DMS79 treated with DMSO at 0.1 percent for 48 hours (cell line): ENCODE measurements at places on chromosomes 3 and 15.

- DNase-seq, result no peak
These were observed 180.3 kb downstream of the ABHD5 start for GRCh38 chr3:43870844-43871626.

- no peak for DNase-seq
These were observed 200.5 kb downstream of the ITPR1 start for GRCh38 chr3:4693620-4694019.

DNA sequence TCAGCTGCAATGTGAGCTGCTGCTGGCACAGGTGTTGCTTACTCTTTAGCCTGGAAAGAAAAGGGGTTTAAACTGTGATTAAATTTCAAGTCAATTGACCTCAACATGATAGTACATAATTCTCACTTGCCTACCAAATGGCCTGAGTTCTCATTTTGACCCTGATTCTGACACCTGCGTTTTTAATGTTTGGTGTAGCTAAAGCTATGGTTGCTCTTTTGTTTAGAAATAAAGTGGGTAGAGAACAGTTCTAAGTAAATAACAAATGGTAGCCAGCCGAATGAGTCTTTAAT lies 100.8 kb upstream of the SOX2 start:
- no peak for DNase-seq

DNA sequence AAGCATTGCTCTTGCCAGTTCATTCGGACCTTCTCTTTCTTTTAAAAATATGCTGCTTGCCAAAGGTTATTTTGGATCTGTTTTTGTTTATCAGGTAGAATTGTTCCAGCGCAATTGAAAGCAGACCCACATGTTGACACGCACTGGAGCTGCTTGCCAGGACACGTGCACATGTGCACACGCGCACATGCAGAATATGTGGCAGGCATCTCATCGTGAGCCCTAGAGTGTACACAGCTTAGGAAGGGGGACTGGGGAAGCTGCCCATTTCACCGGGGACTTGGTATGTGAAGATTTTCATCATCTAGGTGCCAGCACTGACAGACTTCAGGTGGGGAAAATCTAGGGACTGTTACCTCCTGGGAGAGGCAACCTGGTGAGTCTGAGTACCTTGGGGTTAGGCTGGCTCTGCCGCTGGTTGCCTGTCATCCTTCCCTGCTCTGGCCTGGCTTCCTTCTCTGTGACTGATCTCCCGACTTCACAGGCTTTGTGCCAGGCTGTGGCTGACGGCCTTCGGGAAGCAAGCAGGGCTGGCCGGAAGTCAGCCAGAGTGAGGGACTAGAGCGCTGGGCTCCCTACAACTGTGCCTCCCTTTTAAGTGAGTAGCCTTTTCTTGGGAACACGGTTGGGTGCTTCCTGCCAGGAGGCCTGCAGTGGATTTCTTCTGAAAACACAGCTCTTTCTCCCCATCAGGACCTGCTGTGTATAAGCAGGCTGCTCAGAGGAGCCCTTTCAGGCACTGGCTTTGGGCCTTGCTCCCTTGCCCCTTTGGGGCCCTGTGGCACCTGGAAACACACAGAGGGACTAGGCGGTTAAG lies 129.3 kb downstream of the EEFSEC start:
- no peak for DNase-seq

GRCh38 chr3:194750491-194750828 lies 64.8 kb downstream of the FAM43A start:
- no peak for DNase-seq

DNA sequence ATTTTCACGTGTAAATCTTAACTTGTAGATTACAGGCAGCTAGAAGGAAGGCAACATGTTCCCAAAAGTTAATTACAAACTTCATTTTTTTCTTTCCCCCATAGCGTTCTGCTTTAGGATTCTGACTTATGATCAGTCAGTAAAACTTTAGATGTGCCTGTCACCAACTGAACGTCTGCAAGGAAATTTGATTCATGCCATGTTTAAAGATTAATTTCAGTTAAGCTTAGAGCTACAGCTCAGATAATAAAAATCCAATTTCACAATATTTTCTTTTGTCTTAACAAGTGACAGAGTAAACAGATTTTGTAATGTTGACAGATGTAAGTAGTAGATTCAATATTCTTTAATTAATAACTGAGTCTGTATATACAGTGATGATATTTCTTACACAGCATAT lies 253.1 kb downstream of the NFKBIZ start:
- DNase-seq, result no peak

GRCh38 chr15:76155731-76156130 lies 95.9 kb downstream of the TMEM266 start:
- no peak for DNase-seq

DNA sequence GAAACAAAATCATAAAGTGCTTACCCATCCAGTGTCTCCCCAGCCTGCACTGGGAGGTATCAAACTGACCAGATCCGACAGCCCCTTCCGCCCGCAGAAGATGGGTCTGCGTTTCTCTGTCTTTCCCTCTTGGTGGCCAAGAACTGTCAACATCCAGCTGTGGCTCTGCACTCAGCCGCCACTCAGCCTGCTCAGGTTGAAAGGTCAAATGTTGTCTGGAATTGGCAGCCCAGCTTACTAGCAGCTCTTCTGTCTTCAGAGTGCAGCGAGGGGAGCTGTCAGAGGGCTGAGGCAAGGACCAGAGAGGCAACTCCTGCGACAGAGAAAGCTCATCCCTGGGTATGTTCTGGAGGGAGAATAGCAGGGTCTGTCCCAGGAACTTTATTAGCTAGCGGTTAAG lies 45.4 kb downstream of the GOLGA6L2 start:
- DNase-seq, result no peak

DNA sequence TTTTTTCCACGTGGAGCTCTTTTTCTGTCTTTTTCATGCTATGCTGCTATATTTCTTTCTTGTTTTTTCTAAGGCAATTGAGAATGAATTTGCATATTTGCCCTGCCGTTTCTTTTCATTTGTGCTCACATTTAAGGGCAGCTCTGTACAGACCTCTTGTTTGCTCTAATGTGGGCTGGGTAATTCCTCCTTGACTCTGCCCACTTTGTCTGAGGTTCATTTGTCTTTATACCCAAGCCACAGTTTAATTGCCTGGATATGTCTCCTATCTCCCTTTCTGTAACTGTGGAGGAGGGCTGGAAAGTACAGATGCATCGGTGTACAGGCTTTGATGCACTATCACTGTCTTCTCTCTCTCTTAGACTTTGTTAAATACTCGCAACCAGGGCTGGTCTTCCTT lies 195.9 kb downstream of the EPHB1 start:
- no peak for DNase-seq

GRCh38 chr3:197381371-197381770 lies 83.0 kb upstream of the DLG1 start:
- DNase-seq, result peak; percentile 56

DNA sequence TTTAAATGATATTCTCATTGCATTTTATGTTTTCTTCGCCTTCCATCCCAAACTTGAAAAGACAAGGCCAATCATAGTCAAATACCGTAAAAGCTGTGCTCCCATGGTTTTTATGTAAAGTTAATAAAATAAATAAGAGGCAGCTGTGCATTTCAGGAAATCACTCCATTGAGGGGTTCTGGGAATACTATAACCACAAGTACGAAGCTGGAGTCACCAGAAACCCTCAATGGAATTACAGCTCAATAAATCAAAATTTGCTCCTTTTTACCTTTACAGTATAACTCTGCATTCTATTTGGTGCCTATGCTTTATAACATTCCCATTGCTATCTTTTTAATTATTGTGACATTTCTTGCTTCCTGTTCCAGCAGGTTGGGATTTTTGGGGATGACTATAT lies 77.2 kb downstream of the C3orf38 start:
- no peak for DNase-seq

DNA sequence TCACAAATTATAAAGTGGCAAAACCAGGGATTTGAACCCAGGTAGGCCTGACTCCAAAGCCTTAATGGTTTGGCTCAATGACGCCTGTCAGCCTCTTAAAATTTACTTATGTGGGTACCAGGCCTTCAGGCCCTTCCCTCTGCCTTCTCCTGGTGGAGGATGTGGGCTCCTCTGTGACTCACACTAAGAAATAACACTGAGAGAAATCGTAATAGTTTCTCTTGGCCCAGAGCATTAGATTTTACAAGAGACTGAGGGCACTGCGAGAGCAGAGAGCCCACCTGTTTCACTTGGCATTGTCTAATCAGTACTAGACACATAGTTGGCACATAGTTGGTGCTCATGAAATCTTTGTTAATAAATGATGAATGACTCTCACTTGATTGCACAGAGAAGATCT lies 505.2 kb downstream of the SHQ1 start:
- no peak for DNase-seq

GRCh38 chr3:71025516-71025915 lies 558.0 kb downstream of the FOXP1 start:
- DNase-seq, result no peak

GRCh38 chr15:82646250-82647044 lies 716 bp downstream of the CPEB1 start:
- DNase-seq, result peak; percentile 44

- DNase-seq, result no peak
These were observed 40.2 kb downstream of the SLMAP start for GRCh38 chr3:57796261-57796660.

- no peak for DNase-seq
These were observed 12.4 kb downstream of the LAMP3 start for GRCh38 chr3:183149915-183150750.

DNA sequence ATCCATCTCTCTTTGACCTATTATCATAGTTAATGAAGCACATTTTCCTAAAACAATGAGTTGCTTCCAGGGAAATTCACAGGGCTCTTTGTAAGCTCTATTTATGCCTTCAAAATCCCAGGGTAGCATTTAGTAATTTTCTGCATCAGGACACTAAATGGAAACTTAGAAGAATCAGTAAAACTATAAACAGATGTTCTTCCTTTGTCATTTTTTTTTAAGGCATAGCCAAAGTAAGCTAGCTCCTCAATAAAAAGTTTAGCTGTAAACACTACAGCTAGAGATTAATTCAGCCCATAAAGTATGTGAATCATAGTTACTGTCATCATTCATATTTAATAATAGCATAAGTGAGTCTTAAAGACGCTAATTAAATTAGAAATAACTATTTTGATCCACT lies 79.3 kb downstream of the RPL22L1 start:
- no peak for DNase-seq

DNA sequence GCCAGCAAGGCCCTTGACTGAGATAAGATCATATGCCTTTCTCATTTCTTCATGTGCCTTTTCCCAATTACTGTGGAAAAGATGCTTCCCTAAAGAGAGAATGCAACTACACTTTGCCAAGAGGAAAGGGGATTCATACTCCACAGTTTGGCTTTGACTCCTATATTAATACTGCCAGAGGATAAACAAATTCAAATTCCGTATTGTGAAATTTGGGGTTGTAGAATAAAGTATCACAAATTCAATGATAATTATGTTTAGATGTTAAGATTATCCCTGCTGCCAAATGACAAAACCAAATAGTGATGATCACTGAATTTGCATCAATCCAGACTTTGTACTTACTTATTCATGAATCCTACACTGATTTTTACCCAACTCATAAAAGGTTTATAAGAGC lies 88.5 kb upstream of the MNS1 start:
- DNase-seq, result no peak

- DNase-seq, result peak; percentile 14
These were observed 533 bp downstream of the RYK start for GRCh38 chr3:134249935-134250716.
